Panc1 (cell line): ENCODE measurements at places on chromosomes 11 and 22. TPM values are rescaled to one million over a fixed set of nuclear protein-coding genes. Genes with fewer than 3 reads are reported as not detected.

The RAG2 gene
- total RNA-seq = 0.10 TPM

- no peaks in the 10 kb centered on the region for H3K27me3 ChIP-seq
- peaks cover 11% of the 10 kb centered on the region for H3K4me1 ChIP-seq
Measured at GRCh38 chr22:17086296-17086695, 1.5 kb downstream of the IL17RA start.

The ACR gene
- 0.21 TPM for total RNA-seq

DNA sequence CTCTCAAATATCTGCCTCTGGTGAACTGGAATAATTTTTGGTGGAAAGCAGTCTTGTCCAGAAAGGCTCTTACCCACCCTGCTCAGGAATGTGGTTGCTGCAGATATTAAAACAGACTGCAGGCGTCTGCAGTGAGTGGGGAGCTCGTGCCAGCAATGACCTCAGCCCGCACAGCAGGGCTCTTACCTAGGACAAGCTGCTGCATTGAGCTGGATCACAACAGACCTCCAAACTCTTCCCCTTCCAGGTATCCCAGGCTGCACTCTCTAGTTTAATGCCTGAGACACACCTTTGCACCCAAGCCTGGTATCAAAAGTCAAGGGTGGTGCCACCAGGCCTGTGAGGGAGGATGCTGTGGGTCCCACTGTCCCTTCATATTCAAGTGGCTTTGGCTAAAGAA is 69.7 kb upstream of the CDON start:
- H3K4me3 ChIP-seq = no peak overlapping the region
- H3K4me1 ChIP-seq = peaks cover 20% of the 10 kb centered on the region
- no peaks in the 10 kb centered on the region for H3K36me3 ChIP-seq

- H3K27me3 ChIP-seq = no peaks in the 10 kb centered on the region
- no peak overlapping the region for H3K27ac ChIP-seq
- DNase-seq = no peak
- peaks cover 5% of the 10 kb centered on the region; the same call in 1 of the 2 replicates for H3K4me1 ChIP-seq
Measured at GRCh38 chr11:125449565-125449964, 46.5 kb downstream of the FEZ1 start.
